ENCODE measurements at places on chromosomes 12 and 14.

GRCh38 chr12:97194546-97194945 is 268.1 kb upstream of the RMST start:
- no peak for DNase-seq

DNA sequence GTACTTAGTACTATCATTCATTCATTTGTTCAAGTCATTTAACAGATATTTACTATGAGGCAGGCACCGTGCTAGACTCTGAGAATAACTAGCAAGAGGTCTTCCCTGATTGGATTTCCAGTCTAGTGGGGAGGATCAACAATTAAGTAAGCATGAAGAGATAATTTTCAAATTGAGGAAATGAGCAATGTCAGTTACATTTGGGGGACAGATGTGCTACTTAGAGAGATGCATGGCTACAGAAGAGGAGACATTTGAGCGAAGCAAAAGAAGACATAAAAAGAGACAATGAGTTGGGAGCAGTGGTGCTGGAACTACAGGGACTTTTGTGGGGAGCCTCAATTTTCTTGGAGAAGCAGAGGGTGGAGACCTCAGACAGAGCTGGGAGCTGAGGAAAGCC is 7.7 kb downstream of the KCNA5 start:
- no peak for DNase-seq

DNA sequence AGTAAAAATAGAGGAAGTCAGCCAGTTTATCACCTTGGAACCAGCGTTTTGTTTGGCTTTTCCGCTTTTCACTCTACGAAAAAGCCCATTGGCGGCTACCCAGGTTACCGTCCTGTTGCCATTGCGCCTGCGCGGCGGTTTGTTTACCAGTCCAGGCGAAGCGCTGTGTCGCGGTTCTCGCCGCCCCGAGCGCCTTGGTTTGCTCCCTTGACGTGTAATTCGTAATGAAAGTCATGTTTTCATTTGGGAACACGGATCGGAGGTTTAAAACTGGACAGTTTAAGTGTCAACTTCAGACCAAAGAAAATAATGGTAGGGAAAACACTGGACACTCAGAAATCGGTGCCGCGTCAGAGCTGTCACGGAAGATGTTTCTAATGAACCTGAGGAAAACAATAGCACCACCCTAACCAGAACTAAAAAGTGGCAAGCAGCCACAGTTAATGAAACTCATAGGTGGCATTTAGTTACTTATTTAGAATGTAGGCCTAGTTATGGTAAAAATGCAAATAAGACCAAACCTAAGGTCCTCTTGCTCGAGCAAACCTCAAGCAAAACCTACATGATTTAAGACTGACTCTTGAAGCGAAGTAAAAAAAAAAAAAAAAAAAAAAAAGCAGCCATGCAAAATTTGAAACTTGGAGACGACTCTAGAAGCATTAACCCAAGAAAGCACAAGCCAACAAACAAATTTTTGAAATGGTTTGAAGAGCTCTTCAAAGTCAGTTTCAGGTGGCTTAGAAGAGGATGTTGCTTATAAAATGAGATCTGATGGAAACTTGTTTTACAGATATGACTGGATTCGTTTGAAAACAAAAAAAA is 790 bp upstream of the GPR19 start:
- DNase-seq, result peak; percentile 91

- no peak for DNase-seq
These were observed 107.9 kb upstream of the OR4E1 start for GRCh38 chr14:21781543-21781942.

DNA sequence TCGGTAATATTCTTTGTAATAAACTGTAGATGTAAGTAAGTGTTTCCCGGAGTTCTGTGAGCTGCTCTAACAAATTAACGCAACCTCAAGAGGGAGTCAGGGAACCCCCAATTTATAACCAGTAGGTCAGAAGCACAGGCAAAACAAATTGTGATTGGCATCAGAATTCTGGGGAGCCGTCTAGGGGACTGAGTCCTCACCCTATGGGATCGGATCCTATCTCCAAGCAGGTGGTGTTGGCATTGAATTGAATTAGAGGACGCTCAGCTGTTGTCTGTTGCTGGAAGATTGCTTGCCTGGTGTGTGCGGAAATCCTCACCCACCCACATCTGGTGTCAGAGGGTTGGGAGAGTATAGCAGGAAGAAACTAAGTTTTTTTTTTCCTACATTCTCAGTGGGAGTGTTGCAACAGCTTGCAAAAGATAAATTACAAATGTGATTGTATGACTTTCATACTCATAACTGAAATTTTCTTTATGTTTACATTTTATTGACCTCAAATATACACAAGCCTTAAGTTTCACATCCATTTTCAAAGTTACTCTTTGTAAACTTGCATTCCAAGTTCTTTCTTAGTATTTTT is 5.5 kb downstream of the TMEM52B start:
- DNase-seq, result no peak

Measured in dermis blood vessel endothelial cell (primary cell).